ENCODE measurements at places on chromosomes 12 and 14.

DNA sequence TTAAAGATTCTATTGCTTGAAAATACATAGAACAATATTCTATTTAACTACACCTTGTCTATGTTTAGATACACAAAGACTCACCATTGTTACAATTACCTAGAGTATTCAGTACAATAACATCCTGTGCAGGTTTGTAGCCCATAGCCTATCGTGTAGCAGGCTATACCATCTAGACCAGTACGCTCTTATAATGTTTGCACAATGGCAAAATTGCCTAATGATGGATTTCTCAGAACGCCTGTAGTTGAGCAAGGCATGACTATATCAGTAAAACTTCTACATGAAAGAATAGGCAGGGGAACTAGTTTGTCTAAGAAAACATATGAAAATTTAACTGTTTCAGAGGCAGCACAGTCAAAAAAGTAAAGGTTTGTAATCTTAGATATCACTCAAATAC is 375.9 kb downstream of the DAD1 start:
- no peak for DNase-seq

DNA sequence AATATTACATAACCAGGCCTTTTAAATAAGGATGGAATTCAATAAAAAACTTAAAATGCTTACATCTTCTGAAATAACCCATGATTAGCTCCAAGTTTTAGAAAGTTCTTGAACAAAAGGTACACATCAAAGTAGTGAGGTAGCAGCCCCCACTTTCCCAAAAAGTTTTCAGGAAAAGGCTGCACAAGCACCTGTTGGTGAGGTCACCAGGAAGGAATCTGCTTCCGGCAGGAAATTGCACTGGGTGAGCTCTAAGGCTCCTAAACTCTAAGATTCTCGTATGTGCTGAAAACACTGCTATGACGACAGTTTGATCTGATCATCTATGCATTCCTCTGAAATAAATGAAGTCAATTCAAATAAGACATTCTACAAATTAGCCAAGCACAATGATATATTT is 34.3 kb upstream of the TTC7B start:
- peak; percentile 86 for DNase-seq

GRCh38 chr14:85415015-85415712 is 114.8 kb upstream of the FLRT2 start:
- peak; percentile 79 for DNase-seq

DNA sequence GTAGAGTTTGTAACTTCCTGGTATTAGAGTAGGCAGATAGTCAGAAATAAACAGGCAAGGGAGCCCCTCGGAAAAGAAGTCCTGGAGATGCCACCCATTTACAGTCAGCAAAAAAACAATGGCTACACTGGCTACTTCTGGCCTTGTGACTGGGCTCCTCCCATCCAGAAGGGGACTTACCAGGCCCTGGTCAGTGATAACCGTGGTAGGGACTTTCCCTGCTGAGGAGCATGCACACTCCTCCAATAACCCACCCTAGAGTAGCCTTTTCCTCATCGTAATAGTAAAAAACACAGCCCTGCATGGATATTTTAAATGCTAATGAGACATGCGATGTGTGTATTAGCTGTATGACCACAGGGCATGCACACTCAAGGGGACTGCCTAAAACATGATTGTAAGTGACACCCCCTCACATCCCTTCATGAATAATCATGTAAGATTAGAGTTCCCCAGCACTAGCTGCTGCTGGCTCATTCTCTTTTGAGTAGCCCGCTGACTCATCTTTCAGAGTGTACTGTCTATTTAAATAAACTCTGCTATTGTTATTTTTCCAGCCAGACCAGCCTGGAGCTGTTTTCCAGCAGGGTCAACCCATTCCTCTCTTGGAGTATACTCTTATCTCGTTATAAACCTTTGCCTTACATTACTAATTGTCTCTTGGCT is 413.8 kb upstream of the TMTC1 start:
- peak; percentile 11 for DNase-seq

- no peak for DNase-seq
These were observed 19.1 kb upstream of the SLC38A2 start for GRCh38 chr12:46391630-46392029.

DNA sequence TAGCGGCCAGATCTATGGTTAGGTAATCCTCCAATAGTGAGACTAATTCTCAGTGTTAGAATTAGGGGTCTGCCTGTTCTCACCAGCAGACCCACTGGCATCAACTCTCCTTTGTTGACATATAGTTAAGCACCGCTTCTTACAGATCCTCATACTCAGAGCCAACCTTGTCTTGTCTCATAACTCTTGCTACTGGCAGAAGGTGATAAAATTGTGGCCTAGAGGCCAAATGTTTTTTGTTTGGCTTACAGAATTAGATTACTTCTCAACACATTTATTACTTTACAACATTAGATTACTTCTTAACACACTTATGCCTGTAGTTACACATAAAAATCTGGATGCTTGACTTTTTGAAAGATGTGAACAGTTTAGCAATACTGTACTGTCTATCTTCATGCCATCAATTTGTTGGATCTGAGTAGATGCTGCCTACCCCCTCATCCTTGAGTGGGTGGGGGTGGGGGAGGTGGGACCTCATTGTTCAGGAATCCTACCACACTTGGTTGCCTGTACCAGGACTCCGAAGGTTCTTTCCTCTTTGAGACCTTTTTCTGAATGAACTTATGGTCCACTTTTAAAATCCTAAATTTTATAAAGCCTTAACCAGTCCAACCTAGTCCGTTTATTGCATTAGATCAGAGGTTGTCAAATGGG is 7.0 kb downstream of the MTHFD1 start:
- no peak for DNase-seq

DNA sequence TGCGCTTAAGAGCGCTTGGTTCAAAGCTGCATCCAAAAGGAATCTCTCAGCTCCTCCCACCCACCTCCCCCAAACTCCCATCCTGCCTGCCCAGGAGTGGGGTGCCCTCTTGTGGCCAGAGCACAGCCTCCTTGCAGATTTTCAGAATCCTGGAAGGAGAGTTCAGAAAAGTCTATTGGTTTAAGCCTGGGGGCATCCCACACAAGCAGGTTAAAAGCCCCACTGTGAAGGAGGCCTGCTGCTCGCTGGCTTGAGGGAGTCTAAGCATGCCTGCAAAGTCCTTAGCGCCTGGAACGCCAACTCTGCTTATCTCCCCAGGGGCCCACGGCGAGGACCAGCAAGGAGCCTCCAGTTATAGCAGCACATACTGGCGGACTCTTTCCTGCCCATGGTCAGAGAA is 297.1 kb downstream of the KSR2 start:
- DNase-seq: peak; percentile 77

DNA sequence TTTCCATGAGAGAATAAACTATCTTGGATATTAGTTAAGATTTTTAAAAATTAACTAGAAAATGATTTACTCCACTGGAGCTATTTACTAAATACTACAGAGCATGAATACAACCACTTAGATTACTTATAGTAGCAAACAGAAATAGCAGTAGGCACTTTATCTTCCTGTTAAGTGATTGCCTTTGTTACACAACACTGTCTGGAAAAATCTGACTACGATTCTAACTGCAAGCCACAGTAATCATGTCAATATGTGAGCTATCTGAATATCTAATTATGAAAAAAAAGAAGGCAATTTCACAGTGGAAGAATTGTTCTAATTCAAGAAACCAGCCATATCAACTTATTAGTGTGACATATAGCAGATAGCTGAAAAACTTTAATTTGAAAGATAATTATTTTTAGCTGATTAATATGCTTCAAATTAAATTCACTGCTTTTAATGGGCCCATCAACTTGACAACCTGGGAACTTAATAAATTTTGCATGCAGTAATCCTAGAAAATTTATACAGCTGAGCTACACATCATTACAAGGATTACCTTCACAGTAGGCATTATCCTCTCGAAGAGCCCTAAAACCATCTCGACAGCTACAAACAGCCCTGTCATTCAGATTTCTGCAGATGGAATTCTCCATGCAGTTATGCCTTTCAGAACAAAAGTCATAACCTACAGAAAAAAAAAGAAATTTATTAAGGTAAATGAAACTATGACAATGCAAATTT is 172.8 kb downstream of the NELL2 start:
- DNase-seq: no peak

DNA sequence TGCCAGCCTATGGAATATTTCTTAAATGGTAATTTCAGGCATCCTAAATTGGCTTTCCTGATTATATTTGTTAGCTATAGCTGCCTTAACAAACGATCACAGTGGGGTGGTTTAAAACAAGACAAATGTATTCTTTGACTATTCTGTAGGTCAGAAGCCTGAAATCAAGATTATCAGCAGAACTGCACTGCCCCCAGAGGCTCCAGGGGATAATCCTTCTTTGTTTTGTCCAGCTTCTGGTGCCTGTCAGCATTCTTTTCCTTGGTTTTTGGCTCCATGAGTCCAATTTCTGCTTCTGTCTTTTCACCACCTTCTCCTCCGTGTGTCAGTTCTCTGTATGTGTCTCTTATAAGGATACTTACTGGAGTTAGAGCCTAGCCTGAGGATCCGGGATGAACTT is 1282.2 kb upstream of the USP15 start:
- peak; percentile 7 for DNase-seq

GRCh38 chr14:91219517-91220389 is 24.8 kb downstream of the GPR68 start:
- DNase-seq: no peak

GRCh38 chr12:14153803-14154202 is 172.4 kb upstream of the GRIN2B start:
- DNase-seq: no peak

DNA sequence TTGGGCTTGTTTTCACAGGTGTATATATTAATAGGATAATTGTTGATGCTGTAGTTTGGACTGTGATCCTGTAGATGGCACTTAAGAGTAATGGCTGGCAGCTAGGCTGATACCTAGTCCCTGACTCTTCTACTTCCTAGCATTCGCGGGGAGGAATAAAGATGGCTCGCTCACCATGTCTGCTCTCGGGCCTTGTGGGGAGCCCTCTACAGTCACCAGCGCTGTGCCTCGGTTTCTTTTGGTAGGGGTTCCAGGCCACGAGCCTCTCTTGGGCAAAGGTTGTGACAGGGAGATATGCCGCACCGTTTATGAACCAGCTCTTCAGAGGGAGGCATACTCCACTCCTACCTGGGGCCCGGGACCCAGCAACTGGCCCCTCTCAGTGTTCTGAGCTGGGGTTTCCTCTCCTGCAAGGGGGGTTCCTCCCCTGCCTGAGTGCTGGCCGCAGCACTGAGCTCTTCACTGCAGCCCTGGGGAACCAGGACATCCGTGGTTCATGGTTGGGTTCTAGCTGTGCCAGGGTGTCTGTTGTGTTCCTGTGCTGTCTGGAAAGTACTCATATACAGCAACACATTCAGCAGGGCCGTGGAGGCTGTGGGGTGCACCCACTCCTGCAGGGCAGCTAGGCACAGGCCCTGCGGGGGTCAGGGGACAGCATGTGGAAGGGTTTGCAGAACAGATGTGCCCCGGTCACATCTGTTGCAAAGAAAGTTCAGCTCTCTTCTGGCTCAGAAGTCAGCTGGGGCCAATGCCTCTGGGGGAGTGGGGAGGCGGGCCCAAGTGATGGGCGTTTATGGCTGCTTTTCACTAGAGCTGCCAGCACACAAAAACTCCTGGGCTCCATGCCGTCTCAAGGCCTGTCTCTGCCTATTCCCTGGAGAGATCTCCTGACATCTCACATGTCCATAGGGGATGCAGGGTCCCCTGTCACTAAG is 147.9 kb downstream of the PPFIA2 start:
- DNase-seq: no peak

- no peak for DNase-seq
These were observed 126.0 kb upstream of the FKBP4 start for GRCh38 chr12:2668816-2669215.

DNA sequence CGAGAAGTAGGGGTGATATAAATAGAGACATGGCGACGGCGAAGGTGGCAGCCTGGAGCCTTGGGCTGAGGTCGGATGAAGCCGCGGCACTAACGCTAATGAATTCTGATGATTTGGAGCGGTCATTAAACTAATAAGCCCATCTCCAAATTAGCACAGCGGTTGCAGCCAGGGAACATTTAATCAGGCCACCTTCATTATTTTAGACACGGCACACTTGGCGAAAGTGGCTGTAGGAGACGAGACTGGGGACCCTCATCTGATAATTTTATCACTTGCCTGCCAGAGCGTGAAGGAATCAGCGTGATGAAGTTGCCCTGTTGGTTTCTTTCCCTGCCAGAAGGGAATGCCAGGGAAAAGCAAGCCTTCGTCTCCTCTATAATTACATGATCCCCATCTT is 664.3 kb upstream of the TBX3 start:
- no peak for DNase-seq

DNA sequence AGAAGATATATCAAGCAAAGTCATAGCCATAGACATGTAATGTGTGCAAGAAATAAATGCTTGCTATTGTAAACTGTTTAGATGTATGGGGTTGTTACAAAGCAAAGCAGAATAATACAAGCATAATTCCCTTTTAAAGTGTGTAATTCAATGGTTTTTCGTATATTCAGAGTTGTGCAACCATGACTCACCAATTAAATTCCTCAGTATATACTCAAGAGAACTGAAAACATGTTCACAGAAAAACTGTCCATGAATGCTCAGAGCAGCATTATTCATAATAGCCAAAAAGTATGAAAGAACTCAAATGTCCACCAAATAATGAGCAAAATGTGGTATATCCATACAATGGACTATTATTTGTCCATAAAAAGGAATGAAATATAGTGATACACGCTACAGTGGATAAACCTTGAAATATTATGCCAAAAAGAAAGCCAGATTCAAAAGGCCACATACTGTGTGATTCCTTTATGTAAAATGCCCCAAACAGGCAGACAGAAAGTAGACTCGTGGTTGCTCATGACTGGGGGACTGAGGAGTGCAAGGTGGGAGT is 9.3 kb downstream of the GXYLT1 start:
- DNase-seq: no peak

- DNase-seq: no peak
These were observed 50.2 kb downstream of the ARL6IP4 start for GRCh38 chr12:123030686-123031085.

DNA sequence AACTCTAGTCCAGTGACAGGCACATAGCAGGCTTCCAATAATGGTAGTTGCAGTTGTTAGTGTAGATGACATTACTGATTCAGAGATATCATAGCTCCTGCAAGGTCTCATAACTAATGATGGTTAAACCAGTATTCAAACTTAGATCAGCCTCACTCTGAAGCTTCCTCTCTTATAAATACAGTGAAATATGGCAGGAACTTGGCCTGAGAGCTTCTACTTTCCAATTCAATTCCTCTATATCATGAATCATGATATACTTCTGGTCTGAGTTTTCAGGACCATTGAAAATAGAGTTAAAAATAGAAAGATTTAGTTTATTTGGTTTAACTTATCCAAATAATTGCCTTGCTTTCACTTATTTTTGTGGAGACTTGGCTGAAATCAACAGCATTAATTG is 167.5 kb upstream of the NOVA1 start:
- no peak for DNase-seq

DNA sequence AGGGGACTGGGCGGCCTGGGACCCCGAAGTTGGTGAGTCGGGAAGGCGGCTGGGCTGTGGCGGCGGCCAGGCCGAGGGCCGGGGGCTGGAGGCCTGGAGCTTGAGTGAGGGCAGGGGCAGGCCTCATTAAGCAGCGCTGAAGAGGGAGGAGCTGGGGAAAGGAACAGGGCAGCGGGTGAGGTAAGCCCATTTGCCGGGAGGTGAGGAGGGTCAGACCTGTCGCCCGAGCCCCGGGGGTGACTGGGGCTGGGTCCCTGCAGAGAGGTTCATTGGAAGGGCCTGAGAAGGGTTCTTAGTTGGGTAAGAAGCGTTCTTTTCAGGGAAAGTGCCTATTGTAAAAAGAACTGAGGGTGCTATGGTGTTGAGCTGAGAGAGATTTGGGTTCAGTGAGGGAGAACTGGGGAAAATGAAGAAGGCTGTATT is 441 bp downstream of the RAB5B start:
- DNase-seq: peak; percentile 52

GRCh38 chr12:113831016-113831415 is 135.1 kb downstream of the RBM19 start:
- no peak for DNase-seq

Measured in SJCRH30 (cell line).